ENCODE measurements at places on chromosomes 13 and 19.

DNA sequence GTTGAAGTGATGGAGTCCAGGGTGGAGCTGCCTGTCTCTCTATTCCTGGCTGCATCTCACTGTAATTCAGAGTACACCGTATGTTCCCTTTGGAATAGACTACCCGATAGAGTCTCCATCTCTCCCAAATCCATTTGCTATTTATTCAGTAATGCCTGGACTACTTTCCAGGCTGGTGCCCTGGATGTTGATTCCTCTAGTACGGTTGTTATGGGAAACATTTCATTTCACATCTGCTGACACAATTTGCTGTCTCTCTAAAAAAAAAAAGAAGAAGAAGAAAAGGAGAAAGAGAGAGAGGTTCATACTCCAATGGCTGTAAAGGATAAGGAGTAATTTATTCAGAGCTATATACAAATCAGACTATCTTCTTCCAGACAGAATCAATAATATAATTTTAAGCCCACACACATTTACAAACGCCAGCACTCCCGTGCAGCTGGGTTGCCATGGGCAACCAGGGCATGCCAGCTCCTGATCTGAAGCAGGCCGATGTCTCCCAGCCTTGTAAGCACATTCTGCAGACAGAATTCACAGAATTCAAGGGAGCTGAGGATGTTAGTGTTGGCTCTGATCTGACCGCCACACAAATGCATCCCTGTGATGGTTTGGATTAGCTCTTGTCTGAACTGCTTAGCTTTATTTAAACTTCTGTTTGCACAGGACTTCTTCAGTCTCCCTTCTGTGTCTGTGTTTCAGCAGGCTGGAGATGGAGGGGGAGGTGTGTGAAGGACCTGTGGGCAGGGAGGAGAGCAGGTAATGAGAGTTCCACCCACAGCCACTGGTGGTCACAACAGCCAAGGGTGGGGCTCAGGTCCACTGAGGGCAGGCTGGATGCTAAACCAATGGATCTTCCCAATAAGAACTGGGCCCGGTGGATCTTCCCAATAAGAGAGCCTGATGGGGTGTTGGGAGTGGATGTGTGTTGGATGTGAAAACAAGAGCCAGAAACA, 66.0 kb downstream of the TEX26 start:
- no peak for DNase-seq

DNA sequence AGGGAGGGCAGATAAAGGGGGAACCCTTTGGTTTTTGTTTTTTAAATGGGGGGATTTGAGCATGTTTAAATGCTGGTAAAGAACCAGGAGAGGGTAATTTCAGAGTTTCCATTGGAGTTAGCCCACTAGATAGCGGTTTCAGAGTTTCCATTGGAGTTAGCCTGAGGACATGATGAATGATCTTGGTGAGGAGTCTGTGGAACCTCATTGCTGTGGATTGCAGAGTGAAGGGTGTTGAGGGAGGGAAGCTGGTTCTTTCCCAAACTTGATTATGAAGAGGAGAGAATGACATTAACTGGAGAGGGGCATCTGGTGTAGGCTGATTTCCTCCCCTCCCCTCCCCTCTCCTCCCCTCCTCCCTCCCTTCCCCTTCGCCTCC, 5.0 kb downstream of the WASF3 start:
- DNase-seq, result no peak

DNA sequence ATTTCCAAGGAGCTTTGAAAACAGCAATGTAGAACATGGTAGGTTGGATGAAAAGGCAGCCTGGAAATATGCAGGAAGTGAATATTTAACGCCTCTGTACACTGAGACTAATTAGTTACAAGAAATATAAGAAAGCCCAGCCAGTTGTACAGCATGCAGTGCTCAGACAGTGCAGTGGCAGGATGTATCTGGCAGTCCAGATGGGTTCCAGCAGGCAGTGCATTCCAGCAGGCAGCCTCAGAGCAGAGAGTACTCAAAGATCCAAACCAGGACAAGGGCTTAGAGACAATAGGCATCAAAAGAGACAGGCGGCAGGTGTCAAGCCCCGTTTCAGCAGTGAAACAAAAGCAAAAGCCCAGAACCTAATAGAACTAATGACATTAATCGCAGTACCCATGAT, 2776.3 kb downstream of the PCDH9 start:
- DNase-seq, result no peak

DNA sequence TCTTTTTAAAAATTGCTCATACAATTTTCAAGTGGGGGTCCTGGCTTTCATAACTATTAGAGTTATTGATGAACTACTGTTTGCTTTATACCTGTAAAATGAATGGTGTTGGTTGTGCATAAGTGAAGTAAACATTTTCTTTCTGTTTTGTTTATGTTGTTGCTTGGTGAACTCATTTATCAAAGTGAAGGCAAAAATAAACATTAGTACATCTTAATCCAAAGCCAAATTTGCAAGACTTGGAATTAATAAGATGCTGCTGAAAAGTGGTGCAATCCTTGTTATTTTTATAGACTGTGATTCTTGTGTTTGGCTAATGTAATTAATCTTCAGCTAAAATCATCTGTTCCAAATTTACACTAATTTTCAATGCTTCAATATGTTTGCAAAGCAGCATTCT, 24.4 kb upstream of the DCT start:
- DNase-seq, result no peak

Measured in CD4-positive, alpha-beta T cell treated with Interleukin-2 at 100 ng/mL for 4 hours (primary cell).